Right renal pelvis (tissue), 4 donors: ENCODE measurements at places on chromosomes 16 and 17.

- DNase-seq, result no peak
Observed at GRCh38 chr17:49858796-49859195, 10.9 kb upstream of the TAC4 start.

DNA sequence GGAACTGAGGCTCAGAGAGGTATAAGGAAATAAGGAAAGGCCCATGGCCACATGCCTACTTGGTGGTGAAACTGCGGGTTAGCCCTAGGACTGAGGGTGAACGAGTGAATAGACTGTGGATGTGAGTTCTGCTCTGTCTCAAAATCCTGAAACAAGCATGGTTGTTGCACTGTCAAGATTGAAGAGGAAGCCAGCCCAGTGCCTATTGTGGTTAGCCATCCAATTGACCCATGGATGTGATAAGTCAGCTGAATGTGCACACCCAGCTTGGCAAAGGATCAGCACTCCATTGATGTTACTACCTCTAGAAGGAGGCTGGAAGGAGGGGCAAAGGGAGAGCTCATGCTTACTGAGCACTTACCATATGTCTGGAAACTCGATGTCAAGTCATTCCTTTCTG is 4.5 kb downstream of the TMEM114 start:
- no peak for DNase-seq

GRCh38 chr17:50693036-50693682 is 14.6 kb downstream of the ANKRD40 start:
- DNase-seq, result no peak

GRCh38 chr16:78002915-78003538 is 19.3 kb upstream of the CLEC3A start:
- peak; percentile 44 for DNase-seq

GRCh38 chr17:76237859-76238313 is 2.4 kb downstream of the RNF157 start:
- DNase-seq, result no peak
